Myocyte (in vitro differentiated cells): ENCODE measurements at places on chromosomes 12 and 14. TPM values are rescaled to one million over a fixed set of nuclear protein-coding genes. Genes with fewer than 3 reads are reported as not detected.

GNB3 gene
- total RNA-seq, result 1.7 and 2.0 TPM in 2 replicates

TSPAN9 gene
- total RNA-seq, result 238 and 379 TPM in 2 replicates

OR11G2 gene
- not detected in 2 replicates for total RNA-seq

LTB4R gene
- total RNA-seq, result 0.67 and 0.68 TPM in 2 replicates

JAG2 gene
- 32.5 and 42.7 TPM in 2 replicates for total RNA-seq

E2F7 gene
- 3.9 and 7.3 TPM in 2 replicates for total RNA-seq

FBLN5 gene
- 4.9 and 7.3 TPM in 2 replicates for total RNA-seq

HVCN1 gene
- total RNA-seq, result 3.2 and 3.9 TPM in 2 replicates

ELK3 gene
- total RNA-seq, result 22.5 and 22.7 TPM in 2 replicates

TAS2R50 gene
- total RNA-seq, result 0.62 and 1.5 TPM in 2 replicates

SERPINA3 gene
- total RNA-seq, result 0.78 and 1.7 TPM in 2 replicates

CFAP54 gene
- 0.67 and 0.99 TPM in 2 replicates for total RNA-seq

MBD6 gene
- 6.3 and 8.2 TPM in 2 replicates for total RNA-seq

CLEC2B gene
- 8.9 and 15.2 TPM in 2 replicates for total RNA-seq

ANO2 gene
- total RNA-seq, result 2.2 and 7.8 TPM in 2 replicates

HOXC10 gene
- total RNA-seq, result 3.7 and 4.0 TPM in 2 replicates

PPM1A gene
- 27.5 and 29.6 TPM in 2 replicates for total RNA-seq

CLEC4C gene
- not detected in 2 replicates for total RNA-seq

SMIM41 gene
- total RNA-seq, result not detected in 2 replicates

CCDC85C gene
- total RNA-seq, result 3.2 and 6.1 TPM in 2 replicates

CD69 gene
- total RNA-seq, result not detected in 2 replicates

PSME2 gene
- total RNA-seq, result 107 and 129 TPM in 2 replicates

ITGA7 gene
- total RNA-seq, result 1,498 and 1,557 TPM in 2 replicates

SMCO2 gene
- not detected in 2 replicates for total RNA-seq

CFAP251 gene
- 0.99 and 2.5 TPM in 2 replicates for total RNA-seq

DCN gene
- 356 and 491 TPM in 2 replicates for total RNA-seq

TTC9 gene
- 39.5 and 61.5 TPM in 2 replicates for total RNA-seq

NUAK1 gene
- 40.7 and 66.7 TPM in 2 replicates for total RNA-seq

OAS1 gene
- total RNA-seq, result 10.4 and 14.0 TPM in 2 replicates
